AG08395 (cell line): ENCODE measurements at places on chromosomes 7 and 10.

- no peak for DNase-seq
Measured at GRCh38 chr10:84763965-84764364, 435.6 kb downstream of the CCSER2 start.

- no peak for DNase-seq
Measured at GRCh38 chr10:50946991-50947781, 61.8 kb upstream of the A1CF start.

- DNase-seq = peak; percentile 15
Measured at GRCh38 chr7:38524786-38525185, 106.4 kb downstream of the AMPH start.

GRCh38 chr7:44057181-44057848, 8.1 kb downstream of the PGAM2 start:
- no peak for DNase-seq

- DNase-seq = peak; percentile 81
Measured at GRCh38 chr10:46282842-46283574, 3.8 kb upstream of the ANTXRL start.

DNA sequence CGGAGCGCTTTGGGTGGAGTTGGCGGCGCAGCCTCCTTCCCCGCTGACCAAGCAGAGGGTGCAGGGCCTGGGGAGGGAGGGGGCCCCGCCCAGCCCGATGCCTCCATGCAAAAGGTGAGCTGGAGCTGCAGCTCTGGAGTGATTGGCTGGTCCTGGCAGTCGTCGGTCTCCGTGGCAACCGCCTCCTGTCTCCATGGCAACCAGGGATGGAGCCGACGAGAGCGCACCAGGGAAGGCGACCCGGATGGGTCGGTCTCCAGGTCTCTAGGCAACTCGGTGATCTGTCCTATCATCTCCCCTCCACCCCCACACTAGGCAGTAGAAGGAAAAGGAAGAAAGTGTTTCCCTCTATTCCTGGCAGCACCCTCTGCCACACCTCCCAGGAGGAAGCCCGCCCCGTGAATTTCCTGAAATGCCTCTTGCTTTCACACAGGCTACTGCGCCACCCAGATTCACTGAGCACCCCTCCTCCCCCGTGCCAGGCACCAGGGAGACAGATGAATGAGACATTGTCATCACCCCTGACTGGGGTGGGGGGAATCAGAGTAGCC, 647 bp upstream of the NACAD start:
- peak; percentile 71 for DNase-seq

DNA sequence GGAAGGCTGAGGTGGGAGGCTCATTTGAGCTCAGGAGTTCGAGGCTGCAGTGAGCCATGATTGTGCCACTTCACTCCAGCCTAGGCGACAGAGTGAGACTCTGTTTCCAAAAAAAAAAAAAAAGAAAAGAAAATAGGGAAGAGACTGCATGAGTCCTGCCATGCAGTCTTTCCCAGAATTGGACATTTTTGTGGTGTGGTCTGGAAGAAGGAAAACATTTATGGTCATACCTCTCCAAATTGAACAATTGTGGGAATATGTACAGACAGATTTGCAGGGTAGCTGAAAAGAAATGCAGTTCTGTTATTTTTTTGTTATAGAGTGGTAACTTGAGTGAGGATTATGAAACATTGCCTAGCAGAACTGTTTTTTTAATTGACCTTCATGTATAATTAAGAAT, 198.1 kb downstream of the AUTS2 start:
- DNase-seq = peak; percentile 21

DNA sequence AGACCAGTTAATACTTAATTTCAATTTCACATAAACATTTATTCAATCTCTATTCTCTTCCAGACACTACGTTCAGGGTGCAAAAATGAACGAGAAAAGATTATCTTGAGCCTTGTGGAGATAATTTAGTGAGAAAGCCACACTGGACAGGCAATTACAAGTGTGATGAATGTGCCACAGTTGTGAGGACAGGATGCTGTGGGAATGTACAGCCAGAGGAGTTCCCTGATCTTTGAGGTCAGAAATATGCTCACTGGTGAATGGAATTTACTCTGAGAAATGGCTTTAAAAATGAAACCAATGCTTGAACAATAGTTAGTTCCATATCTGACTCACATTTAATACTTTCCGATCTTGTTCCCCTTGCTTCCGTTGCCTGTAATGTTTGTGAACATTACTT, 864.8 kb downstream of the GATA3 start:
- no peak for DNase-seq

DNA sequence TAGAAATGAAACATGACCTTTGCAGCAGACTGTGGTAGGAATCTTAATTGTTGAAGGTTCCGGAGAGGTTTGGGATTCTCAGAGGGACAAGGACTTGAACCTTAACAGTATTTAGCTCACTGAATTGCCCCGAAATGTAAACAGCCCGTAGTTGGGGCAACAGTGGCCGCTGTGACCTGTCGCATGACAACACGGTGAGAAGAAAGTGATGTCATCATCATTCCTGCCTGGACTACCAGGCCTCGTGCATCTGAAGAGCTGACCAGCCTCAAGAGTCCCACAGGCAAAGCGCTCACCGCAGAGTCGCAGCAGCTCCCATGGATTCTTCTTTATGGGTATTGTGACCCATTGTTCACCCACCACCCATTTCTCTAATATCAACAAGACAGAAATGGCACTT, 250.6 kb downstream of the KLF6 start:
- DNase-seq = no peak

DNA sequence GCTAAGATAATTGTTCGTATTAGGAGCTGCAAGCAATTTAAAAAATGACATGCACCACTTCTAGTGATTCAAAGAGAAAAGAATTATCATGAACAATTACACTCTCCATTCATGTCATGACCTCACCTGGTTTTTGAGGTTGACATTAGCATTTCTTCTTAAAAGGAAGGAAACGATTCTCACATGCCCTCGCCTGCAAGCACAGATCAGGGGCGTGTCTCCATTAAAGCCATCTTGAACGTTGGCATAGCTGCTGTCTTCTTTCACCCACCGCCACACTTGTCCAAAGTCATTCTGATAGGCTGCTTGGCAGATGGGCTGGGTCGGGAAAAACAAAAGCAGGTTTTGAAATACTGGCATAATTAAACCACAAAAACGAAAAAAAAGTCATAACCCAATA, 19.9 kb downstream of the ANKRD22 start:
- DNase-seq = no peak

DNA sequence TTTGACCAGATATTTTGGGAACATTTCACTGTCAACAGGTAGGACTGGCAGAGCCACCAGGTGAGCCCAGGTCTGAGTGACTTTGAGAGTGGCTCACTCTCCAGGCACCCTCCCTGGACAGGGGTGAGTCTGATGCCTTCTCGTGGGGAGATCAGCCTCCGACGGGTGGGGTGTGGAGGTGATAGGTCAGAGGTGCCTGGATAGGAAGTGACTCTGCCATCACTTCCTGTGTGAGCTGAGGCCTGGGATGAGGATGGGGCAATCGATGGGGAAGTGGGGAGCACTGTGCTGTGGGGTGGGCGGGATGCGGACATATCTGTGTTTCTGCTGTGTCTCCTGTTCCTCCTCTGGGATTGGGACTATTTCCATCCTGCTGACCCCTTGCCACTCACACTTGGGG, 34.6 kb downstream of the IFT22 start:
- no peak for DNase-seq

GRCh38 chr10:130863044-130863443, 448.5 kb downstream of the TCERG1L start:
- DNase-seq = no peak

- DNase-seq = peak; percentile 78
Measured at GRCh38 chr7:90298145-90299038, 22.7 kb downstream of the FAM237B start.

GRCh38 chr10:76115131-76115470, 683.7 kb downstream of the LRMDA start:
- DNase-seq = no peak

- no peak for DNase-seq
Measured at GRCh38 chr10:102283488-102283887, 38.2 kb downstream of the GBF1 start.

GRCh38 chr10:88417387-88418030, 165.6 kb downstream of the RNLS start:
- DNase-seq = no peak

DNA sequence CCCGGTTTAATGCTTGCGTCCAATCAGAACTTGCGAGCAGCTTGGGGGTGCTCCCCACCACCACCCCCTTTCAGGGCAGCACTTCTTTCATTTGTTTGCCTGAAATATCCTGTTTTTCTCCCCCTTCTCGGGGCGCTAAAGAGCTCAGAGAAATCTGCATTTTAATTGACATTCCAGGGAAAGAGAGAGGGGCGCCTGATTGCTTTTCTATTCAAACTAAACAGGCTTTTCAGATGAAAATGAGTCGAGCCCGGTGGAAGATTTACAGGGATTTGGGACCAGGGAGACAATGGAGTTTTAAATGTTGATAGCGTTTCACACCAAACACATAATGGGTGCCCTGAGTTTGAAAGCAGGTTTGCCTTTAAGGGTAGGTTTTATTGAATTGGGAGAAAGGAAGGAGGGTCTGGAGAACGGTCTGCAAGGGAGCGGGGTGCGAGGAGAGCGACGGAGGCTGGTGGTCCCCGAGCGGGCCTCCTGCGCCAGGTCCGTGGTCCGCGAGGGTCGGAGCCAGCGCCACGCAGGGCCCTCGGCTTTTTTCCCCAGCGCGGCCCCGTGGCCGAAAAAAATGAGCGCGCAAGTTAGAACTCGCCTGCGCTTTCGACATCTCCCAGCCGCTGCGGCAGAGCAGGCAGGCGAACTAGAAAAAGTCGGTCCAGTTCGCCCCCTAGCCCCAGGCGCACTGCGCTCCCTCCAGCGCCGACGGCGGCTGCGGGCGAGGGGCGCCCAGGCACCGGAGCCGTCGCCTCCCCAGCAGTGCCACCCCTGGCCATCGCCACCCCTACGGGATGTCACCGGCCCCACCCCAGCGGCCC, 1.3 kb downstream of the FGFR2 start:
- DNase-seq = peak; percentile 38

- no peak for DNase-seq
Measured at GRCh38 chr7:134645478-134645877, 1.2 kb upstream of the BPGM start.

DNA sequence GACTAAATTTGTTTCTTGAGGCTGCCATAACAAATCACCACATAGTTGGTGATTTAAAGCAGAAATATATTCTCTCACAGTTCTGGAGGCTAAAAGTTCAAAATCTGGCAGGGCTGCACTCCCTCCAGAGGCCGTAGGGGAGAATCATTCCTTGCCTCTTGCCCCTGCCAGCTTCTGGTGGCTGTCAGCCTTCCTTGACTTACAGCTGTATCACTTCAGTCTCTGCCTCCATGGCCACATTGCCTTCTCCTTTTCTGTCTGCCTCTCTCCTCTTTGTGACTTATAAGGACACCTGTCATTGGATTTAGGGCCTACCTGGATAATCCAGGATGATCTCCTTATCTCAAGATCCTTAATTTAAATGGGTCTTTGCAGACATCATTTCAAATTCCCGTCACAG, 5.8 kb upstream of the LRRC4 start:
- no peak for DNase-seq

- no peak for DNase-seq
Measured at GRCh38 chr7:148408307-148408706, 182.3 kb upstream of the C7orf33 start.

DNA sequence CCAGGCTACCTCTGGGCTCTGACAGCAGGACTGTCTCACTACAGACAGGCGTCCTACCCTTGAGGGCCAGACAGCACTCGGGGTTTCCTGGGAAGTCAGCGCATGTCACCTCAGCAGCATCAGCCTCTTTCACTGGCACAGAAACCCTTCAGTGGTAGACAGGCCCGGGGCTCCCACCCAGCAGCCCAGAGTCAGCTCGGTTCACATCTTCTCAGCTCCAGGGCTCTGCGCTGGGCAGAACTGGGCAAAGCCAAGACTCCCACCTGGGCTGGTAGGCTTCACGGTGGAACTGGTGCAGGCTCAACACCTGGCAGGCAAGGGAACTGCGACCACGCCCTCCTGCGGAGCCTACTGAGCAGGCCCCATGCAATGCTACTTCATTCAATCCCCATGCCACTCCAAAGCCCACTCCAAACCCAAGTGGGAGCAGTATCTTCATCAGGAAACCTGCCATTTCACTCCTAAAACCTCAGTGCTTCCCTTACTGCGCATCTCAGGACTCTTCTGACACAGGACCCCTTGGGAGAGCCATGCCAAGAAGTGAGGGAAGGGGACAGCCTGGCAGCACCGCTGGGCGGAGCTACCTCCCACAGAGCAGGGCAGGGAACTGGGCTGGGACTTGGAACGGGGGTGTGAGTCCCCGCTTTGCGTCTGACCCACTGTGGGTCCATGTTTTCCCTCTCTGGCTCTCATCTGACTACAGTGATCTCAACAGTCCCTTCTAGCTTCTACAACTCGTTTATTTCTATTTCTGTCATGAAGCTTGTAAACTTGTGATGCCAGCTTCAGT, 60.4 kb downstream of the SCRN1 start:
- no peak for DNase-seq

- DNase-seq = no peak
Measured at GRCh38 chr10:100174699-100175677, 10.8 kb downstream of the ERLIN1 start.
